Smooth muscle cell of bladder (primary cell): ENCODE measurements at places on chromosomes 5 and 9. TPM values are rescaled to one million over a fixed set of nuclear protein-coding genes. Genes with fewer than 3 reads are reported as not detected.

The ZNG1F gene
- 3.3 and 3.7 TPM in 2 replicates for total RNA-seq

The BARHL1 gene
- not detected in 2 replicates for total RNA-seq

The SGCD gene
- total RNA-seq = 9.2 and 16.5 TPM in 2 replicates

The C5orf52 gene
- not detected in 2 replicates for total RNA-seq

The FCN2 gene
- total RNA-seq = not detected in 2 replicates

The IRX1 gene
- 0.09 TPM in 1 of 2 replicates, not detected in the other for total RNA-seq

The CFAP90 gene
- 0.18 TPM in 1 of 2 replicates, not detected in the other for total RNA-seq

The HMMR gene
- total RNA-seq = 4.2 and 5.5 TPM in 2 replicates

The PDE6A gene
- under 0.01 TPM in 1 of 2 replicates, not detected in the other for total RNA-seq

The PCDHB3 gene
- 0.55 and 0.57 TPM in 2 replicates for total RNA-seq

The SH2D3C gene
- total RNA-seq = under 0.01 and 0.37 TPM in 2 replicates

The DCP2 gene
- 15.2 and 19.0 TPM in 2 replicates for total RNA-seq

The FOXD4L6 gene
- under 0.01 and 0.09 TPM in 2 replicates for total RNA-seq

The TMEM215 gene
- total RNA-seq = not detected in 2 replicates

The PCA3 gene
- total RNA-seq = not detected in 2 replicates
